ENCODE measurements at places on chromosomes 16 and 17.

DNA sequence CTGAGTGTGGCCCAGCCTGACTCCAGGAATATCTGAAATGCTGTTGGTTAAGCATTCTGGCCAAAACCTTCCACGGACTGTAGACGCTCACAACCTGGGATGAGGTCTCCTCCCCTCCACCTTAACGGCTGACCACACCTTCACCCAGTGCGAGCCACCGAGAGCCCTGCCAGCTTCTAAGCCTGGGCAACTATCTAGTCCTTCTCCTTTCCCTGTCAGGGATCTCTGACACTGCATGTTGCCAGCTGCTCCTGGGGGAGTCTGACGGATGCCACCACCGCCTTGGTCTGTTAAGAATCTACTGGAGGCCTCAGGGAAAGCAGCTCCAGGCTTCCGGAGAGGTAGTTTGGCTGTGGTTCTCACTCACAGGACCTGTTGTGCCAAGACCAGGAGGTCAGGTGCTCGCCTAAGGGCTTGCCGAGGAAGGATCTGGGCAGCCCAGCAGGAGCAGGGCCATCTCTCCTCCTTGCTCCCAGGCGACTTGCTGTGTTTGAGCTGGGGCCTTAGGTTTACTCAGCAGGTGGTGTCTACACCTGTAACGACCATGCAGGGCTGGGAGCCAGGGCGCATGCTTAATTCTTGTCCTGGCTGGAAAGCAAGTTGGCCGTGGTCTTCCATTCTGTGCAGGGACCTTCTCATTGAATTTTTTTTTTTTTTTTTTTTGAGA lies 111.8 kb downstream of the NTN1 start:
- no peak for DNase-seq

GRCh38 chr16:18932243-18932987 lies 6.2 kb upstream of the SMG1 start:
- DNase-seq = peak; percentile 17

GRCh38 chr17:329784-330420 lies 22.7 kb downstream of the RPH3AL start:
- no peak for DNase-seq

DNA sequence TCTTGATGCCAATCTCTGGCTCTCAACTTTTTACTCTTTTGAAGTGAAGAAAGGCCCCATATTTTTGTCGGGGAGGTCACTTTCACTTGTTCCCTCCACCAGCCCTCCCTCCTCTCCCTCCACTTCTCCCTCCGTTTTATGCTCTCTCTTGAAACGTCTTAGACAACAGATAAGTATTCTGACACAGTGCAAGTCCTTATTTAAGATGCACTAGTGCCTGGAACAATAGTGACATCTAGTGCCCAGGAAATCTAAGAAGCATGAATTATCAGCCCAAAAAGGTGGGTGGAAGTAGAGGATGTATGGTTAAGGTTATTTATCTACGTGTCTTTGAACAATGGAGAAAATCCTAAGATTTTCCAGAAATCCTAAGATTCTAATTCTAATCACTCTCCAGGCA lies 17.9 kb downstream of the PSME3IP1 start:
- DNase-seq = peak; percentile 65

- DNase-seq = no peak
These were observed 10.8 kb downstream of the THRA start for GRCh38 chr17:40073454-40074174.

DNA sequence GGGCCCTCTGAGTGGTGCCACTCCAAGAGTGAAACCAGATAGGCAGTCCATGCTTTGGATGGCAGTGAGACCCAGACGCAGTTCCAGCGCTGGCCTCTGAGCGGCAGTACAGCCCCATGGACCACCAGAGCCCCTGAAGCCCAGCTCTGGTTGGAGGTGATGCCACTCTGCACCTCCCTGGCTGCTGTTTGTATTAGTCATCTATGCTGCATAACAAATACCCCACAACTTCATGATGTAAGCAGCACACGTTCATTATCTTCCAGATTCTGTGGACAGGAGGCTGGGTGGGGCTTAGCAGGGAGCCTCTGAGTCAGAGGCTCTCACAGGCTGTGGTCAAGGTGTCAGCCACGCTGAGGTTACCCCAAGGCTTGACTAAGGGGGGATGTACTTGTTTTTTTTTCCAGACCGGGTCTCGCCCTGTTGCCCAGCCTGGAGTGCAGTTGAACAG lies 5.1 kb upstream of the NME4 start:
- peak; percentile 84 for DNase-seq

- no peak for DNase-seq
These were observed 56.2 kb downstream of the MARF1 start for GRCh38 chr16:15586716-15587115.

DNA sequence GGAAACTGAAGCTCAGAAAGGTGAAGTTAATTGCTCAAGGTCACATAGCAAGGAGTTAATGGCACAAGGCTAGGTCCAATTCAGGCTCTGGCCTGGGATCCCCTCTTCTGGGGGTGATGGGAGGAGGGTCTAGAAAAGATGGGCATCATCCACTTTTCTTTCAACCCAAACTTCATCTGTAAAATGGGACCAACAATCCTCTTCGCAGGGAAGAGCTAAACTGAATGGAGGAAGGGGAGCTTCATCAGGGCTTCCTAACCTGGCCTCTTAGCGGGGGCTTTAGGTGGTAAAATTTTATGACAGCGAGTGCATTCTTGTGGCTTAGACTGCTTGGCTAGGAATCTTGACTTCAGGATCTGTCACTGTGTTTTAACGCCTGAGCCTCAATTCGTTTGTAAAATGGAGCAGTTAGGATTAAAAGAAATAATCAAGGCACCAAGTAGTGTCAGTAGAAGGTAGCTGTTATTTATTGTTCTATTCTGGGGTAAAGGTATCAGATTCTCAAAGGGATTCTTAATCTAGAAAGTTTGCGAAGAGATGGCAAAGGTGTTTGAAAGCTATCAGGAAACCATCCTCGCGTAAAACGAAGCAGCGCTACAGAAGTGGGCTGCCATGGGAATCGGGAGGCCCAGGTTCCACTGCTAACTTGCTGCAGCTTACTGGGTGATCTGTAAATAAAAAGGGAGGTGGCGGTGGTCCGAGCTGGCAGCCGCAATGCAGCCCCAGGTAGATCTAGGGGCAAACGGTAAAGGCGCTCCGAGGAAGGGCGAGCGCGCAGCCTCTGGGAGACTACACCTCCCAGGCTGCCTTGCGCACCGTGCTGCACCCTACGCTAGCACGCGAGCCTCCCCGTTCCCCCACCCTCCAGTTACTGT lies 1.5 kb upstream of the SRCAP start:
- no peak for DNase-seq

DNA sequence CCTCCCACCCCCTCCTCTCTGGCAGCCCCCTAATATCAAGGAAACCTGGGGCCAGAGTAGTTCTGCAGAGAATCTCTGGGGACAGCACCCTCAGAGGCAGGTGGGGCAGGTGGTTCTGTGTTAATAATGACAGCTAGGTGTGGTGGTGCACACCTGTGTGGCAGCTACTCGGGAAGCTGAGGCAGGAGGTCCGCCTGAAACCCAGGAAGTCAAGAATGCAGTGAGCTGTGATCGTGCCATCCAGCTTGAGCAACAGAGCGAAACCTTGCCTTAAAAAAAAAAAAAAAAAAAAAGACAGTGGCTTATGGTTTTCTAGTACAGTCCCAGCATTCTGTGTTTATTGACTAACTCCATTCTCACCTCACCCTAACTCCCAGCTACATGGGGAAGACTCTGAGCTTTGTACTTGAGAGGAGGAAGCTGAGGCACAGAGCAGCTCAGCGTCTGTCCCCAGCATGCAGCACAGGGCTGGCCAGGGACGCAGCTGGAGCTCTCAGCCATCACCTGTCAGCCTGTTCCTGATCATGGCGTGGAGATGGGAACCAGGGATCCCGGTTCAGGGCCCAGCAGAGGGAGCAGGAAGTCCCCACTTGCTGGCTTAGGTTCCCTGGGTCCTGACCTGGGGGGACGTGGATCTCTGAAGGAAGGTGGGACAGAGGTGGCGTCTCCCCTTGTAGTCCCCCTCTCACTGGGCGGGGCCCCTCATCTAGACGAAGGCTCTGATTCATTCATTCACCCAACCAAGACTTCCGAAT lies 6.1 kb downstream of the DBNDD1 start:
- no peak for DNase-seq

DNA sequence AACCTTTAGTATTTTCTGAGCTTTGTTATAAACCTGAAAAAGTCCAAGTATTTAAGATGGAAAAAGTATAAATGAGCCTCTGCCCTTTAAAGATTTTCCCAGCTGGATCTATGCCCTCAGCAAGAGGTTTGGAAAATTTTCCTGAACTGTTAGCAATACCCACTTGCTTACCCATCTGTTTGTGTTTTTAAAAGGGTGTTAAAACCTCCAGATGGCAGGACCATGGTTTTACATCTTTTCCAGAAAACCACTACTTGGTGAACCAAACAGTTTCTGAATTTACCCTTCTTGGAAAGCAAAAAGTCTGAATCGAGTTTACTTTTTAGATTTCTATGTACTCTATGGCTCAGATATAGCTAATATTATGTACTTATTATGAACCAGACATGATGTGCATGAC lies 719 bp downstream of the PMFBP1 start:
- DNase-seq = no peak

DNA sequence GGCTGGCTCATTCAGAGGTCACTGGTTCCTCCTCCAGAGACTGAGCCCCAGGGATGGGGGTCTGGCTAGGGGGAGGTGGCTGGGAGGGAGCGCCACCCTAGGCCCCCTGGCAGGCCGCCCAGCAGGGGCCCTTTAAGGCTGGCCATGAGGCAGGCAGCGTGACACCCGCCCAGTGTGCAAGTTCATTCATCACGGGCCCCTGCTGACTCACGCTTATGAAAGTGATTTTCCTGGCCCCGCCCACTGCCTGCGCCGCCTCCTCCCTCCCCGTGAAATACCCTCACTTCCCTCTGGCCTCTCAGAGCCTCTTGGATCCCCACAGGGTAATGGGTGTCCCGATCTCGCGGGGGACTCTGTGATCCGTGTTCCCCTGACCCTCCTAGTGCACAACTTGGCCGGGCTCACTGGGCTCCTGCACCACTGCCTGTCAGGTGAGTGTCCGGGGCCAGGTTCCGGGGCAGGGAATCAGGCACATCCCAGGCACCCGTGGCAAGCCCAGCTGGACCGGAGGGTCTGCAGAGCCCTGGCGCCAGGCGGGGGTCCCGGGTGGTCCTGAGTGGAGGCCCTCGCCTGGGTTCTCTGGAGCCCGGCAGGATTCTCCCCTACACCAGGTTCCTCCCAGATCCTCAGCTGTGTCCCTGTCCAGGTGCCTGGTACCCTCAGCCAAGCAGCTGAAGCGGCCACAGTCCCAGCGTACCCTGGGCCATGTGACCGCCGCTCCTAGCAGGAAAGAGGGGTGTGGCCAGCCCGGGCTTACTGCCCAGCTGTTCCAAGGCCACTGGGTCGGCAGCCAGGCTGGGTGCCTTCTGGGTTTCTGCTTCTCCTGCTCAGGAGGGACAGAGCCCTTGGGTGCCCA lies at the start of gene OSGIN1:
OSGIN1 (plus strand) TSS at position 301 of the 856 bp plus-strand sequence. CDS start 4,432 bp downstream, outside the sequence.
- DNase-seq = peak; percentile 93

Data from fibroblast of skin of right biceps (primary cell).